ENCODE measurements at places on chromosomes 13 and 19.

DNA sequence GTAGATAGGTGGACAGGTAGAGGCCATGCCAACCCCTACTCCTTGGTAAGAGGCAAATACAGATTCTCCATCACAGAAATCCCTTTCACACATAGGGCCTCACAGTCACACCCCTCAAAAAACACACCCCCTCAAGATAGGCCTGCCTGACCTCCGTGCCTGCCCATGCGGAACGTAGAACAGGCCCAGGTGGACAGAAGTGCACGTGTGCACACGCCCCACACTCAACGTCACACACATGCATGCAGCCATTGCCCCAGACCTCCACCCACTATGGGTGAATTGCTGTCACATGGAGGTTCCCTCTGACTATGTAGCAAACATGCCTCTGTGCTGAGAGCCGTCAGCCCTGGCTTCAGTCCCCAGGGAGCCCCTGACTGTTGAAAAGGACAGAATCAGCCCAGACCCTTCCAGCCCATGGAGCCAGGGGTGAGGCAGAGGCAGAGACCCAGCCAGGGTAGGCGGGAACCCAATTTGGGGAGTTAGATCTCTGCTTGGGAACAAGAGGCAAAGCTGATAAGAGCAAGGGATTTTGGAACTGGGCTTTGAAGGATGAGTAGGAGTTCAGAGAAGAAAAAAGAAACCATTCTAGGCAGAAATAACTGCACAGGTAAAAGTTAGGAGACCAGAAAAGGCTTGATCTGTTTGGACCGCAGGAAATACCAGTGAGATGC lies 3.1 kb downstream of the ANKRD24 start:
- no peak for DNase-seq

DNA sequence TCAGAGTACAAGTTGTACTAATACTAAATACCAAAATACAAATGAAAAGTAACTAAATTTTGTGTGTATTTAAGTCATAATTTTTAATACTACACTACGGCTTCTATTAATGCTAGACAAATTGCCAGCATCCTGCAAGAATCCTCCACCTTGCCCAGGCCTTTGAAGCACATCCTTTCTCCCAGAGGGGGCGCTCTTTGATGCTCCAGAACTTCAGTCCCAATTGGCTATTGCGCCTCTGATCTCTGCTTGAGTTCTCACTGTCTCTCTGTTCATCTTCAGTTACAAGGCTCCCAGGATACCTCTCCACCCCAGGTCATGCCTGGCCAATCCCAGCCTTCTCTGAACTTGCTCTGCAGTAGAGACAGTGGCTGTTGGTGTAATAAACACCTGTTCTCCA lies 141.0 kb downstream of the DCLK1 start:
- DNase-seq = no peak

DNA sequence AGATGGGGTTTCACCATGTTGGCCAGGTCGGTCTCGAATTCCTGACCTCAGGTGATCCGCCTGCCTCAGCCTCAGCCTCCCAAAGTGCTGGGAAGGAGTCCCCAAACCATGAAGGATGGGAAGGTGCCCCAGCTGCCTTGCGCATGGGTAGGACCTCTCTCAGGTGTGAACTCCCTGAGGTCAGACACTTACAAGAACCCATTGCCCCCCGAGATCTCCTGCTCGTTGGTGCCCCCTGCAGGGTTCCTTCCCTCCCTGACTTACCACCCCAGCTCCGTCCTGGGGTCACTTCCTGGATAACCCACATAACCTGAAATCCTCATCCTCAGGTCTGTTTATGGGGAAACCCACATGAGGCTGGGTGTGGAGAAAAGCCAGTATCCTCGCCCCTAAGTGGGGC lies 41.7 kb downstream of the UNC13A start:
- DNase-seq = peak; percentile 18

- no peak for DNase-seq
Measured at GRCh38 chr13:92864584-92865284, 361.9 kb upstream of the GPC6 start.

GRCh38 chr19:33392341-33393285 lies 19.1 kb downstream of the CEBPG start:
- DNase-seq = peak; percentile 79

DNA sequence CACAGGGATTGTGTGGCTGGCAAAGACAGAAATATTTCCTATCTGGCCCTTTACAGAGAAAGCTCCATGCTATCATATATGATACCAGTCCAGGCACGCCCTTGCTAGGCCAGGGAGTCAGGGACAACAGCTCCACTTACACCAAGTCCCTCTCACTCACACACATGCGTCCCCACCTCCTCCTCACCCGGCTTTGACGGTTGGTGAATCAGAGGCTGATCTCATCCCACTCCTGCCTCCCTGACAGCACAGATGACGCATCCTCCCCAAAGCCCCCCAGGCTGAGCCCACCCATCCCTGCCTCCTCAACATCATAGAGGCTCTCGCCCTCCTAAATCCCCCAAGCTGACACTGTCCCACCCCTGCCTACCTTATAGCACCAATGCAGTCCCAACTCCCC lies 62.7 kb downstream of the F2RL3 start:
- no peak for DNase-seq

GRCh38 chr13:21905486-21905885 lies 234.6 kb downstream of the FGF9 start:
- no peak for DNase-seq

GRCh38 chr19:29467824-29468401 lies 57.9 kb upstream of the VSTM2B start:
- no peak for DNase-seq

GRCh38 chr13:40681341-40682146 lies 15.1 kb upstream of the FOXO1 start:
- no peak for DNase-seq

DNA sequence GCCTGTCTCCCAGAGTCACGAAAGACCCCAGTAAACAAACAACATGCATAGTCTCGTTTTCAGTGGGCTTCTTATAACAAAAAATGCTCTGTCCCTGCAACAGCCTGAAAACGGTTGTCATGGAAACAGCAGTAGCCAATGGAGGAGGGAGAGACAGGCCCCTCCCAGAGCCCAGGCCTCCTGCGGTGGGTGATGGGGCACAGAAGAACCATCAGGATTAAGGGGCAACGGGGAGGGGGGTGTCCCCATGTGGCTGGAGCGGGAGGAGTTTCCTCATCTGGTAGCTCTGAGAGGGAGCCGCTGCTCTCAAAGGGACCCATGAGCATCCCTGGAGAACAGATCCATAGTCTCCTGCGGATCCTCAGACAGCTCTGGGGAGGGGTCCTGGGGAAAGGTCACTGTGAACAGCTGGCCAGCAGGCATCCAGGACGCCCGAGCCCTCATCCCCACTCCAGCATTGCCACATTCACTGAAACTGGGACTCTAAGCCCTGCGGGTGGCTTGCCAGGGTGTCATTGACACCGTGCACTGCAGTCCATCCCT lies 37.5 kb upstream of the PNMA8B start:
- no peak for DNase-seq

- no peak for DNase-seq
Measured at GRCh38 chr13:23470790-23471614, 37.5 kb upstream of the SACS start.

DNA sequence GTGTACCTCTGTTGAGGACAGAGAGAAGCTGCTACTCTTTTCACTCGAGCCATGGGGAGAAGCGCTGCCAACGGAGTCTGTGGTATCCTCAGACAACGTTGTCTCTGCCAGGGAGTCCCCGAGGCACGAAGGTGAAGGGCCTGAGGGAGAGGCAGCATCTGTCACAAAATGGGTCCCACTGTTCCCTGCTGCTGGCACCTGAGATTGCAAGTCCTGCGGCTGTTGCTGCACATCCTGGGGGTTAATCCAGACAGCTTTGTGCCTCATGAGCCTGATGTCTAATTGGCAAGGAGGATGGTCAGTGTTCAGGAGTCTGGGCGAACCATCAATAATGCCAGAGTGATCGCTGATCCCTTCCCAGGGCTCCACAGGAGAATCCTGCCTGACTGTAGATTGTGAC lies 15.0 kb downstream of the RUBCNL start:
- DNase-seq = no peak

DNA sequence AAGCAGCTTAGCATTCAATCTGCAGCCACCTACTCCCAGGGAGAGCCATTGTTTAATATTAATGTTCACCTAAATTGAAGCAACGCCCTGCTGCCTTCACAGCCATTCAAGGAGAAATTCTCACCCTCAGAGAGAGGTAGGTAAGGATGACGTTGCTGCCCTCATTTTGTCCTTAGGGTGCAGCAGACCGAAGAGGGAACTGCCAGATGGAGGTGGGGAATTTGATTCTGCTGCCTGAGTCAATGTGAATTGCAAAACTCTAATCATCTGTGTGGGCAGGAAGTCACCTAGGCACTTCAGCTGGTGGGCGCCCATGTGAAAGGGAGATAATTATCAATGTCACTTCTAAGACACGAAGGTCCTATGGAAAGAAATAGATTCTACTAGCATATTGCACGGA lies 503.4 kb downstream of the TBC1D4 start:
- DNase-seq = no peak

DNA sequence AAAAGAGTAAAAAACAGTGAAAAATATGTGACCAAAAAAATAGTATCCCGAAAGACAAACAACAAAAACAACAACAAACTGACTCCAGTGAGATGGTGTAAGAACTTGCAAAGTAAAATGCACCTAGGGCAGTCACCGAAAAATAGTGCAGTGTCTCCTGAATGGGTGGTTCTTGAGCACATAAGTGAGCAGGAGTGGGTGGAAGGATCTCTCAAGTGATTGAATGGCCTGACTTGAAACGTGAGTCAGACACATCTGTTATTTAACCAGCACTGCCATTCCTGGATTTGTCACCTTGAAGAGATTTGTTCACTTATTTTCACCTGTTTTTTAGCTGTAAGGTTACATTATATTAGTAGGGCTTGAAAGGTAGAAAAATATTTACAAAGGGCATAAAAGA lies 3.5 kb downstream of the ZNF738 start:
- no peak for DNase-seq

DNA sequence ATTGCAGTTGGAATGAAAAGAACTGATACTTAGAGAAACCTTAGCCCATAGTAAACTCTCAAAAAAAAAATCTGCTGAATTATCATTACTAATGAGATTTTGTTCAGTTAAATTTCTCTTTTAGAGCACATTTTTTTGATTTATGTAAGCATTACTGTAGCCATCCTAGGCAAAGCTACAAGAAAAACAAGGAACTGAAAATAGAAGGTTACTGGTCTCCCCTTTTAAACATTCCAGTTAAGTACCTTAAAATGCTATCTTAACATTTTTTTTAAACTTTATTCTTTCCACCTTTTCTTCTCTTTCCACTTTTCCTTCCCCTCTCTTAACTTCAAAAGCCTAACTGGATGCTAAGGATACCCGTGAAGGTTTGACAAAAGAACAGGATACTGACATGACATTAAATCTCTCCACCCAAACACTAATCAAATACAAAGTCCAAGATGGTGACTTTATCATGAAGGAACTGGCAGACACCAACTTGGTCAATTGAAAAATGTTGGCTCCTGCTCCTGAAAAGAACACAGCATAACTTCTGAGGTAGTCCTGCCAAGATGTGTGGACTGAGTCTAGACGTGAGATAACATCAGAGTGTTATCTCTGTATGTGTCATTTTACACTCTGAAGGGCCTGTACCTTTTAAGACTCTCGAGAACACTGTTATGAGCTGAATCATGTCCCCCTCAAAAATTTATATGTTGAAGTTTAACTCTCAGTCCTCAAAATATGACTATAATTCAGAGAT lies 29.5 kb upstream of the SACS start:
- DNase-seq = no peak

- no peak for DNase-seq
Measured at GRCh38 chr19:32173836-32174235, 171.6 kb upstream of the ZNF507 start.

DNA sequence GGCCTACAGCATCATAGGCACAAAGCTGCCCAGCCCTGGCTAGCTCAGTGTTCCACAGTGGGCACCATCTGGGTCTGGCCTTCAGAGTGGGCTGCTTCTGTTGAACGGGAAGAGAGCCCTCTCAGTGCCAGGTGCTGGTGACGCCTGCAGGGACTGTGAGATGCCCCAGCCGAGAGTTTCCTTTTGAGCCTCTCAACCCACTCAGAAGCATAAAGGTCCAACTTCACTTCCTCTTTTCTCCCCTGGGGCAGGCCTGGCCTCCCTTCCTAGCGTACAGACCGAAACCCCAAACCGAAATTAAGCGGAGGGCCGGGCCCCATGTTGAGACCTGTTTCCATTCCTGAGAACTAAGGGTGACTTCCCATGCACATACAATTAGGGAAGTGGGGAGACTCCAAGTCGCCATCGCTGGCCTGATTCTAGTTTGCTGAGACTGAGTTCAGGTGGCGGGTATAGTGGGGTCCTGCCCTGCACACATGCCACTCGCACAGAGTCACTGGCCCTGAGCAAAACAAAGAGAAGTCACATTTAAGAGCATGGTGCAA lies 6.9 kb downstream of the RAB8A start:
- peak; percentile 90 for DNase-seq

DNA sequence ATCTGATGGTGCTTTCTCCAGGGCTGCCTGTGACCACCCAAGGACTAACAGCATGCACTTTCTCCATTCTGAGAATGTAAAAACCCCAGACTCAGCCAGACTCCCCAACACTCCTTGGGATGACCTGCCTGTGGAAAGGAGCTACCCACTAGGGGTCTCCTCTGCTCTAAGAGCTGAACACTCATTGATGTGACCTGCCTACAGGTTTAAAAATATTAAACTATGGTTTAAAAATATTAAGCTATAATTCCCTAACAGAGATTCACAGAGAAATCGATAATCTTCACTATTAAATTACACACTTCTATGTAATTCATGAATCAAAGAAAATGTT lies 696.2 kb upstream of the SLITRK5 start:
- no peak for DNase-seq

- DNase-seq = no peak
Measured at GRCh38 chr13:106336668-106337067, 198.8 kb downstream of the EFNB2 start.

DNA sequence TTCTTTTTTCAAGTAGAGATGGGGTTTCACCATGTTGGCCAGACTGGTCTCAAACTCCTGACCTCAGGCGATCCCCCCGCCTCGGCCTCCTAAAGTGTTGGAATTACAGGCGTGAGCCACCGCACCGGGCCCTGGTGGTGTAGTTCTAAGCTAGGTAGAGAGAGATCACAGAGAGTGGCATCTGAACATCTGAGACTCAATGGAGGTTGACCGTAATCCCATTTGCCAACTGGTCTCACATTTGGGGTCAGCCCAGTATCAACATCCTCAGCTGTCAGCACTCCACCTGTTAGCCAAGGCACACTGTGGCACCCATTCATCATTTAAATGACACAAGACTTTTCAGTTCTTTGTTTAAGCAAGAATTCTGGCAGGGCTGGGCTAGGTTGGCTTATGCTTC lies 8.1 kb downstream of the SELENOW start:
- DNase-seq = no peak

DNA sequence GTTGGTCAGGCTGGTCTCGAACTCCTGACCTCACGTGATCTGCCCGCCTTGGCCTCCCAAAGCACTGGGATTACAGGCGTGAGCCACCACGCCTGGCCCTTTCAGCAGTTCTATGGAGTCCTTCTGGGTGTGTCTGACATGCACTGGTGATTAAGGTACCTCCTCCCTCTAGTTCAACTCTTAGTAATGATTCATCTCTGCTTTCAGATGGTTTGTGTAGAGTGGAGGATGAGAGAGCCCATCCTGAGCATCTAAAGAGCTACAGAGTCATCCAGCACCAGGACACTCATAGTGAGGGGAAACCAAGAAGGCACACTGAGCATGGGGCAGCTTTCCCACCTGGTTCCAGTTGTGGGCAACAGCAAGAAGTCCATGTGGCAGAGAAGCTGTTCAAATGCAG lies 8.2 kb downstream of the ZNF584 start:
- no peak for DNase-seq

Data from spleen (tissue), 13 donors.